ENCODE measurements at places on chromosomes 5 and 9. TPM values are rescaled to one million over a fixed set of nuclear protein-coding genes. Genes with fewer than 3 reads are reported as not detected.

Gene SPATA31A3
- not detected for total RNA-seq

Gene FOXD4L3
- total RNA-seq = not detected

GRCh38 chr5:17336054-17336453, 118.6 kb downstream of the BASP1 start:
- no peak for DNase-seq

- DNase-seq = no peak
Observed at GRCh38 chr9:6405371-6405770, 7.6 kb upstream of the UHRF2 start.

- DNase-seq = no peak
Observed at GRCh38 chr5:120614531-120615180, 150.6 kb downstream of the PRR16 start.
